ENCODE measurements at places on chromosomes 6 and 20.

GRCh38 chr6:146335336-146335735, 208.3 kb upstream of the RAB32 start:
- no peak for DNase-seq

GRCh38 chr20:44772636-44773035, 27.0 kb downstream of the KCNK15 start:
- DNase-seq = no peak

DNA sequence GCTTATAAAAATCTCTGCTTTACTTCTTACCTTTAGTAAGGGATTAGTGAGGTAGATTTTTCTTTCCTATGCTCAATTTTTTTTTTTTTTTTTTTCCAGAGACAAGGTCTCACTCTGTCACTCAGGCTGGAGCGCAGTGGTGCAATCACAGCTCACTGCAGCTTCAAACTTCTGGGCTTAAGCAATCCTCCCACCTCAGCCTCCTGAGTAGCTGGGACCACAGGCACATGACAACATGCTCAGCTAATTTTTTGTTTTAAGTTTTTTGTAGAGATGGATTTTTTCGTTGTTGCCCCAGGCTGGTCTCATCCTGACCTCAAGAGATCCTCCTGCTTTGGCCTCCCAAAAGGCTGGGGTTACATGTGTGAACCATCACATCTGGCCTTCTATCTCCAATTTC, 58.9 kb upstream of the RREB1 start:
- DNase-seq = no peak

GRCh38 chr6:3776881-3777507, 25.5 kb upstream of the PXDC1 start:
- no peak for DNase-seq

DNA sequence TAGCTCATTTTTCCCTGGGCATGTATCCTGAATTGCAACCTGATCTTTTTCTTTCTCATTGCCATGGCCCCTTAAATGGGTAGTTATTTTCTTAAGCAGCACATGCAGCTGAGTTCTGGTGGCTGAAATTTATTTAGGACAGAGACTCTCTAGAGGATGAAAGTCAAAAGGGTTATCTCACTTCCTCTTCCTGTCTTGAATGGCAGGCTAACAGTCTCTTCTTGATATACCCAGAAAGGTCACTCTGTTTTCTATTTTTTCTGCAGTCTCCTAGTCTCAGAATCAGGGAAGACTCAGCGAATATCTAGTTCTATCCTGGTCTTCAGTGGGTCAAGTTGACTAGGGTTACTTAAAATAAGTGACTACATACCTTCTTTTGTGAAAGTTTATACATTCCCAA, 243.3 kb downstream of the EPHA7 start:
- no peak for DNase-seq

DNA sequence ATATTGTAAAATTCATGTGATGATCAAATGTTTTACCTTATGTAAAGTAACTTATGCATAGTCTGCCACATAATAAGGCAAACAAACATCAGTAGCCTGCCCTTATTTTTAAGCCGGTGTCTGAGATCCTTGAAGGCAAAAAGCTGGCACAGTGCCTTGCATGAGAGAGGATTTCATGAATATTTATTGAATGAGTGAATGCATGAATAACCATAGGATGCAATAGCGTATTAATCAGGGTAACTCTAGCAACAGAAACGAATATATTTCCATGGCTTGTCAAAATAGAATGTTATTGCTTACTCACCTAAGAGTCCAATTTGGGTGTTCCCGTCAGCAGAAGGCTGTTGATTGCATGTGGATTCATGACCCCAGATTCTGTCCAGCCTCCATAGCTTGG, 34.9 kb downstream of the BTBD3 start:
- DNase-seq = no peak
